ENCODE measurements at places on chromosomes 2 and 18.

DNA sequence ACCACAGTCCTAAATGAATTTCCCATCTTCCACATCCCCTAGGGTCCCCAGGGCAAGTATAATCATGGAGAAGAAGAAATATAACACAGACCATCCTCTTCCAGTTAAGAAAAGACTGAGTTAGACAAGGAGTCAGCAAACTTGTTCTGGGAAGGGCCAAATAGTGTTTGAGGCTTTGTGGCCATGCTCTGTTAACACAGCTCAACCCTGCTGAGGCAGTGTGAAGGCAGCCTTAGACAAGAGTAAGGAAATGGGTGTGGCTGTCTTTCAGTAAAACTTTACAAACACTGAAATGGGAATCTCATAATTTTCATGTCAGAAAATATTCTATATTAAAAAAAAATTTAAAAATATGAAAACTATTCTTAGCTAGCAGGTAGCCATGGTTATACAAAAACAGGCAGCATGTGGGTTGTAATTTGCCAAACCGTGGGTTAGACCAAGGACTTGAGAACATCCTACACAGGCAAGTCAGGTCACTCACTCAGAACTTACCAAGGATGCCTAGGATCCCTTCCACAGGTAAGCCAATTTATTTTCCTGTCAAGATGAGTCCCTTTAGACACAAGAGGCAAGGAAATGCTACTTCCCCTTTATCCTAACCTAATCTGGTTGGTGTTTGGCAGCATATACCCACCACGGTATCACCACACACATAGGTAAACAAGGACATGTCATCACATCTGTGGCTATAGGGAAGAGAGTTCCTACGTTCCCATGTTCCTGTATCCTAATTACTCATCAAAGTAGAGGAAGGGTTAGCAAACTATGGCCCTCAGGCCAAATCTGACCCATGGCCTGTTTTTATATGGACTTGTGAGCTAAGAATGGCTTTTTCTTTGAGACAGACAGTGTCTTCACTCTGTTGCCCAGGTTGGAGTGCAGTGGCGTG lies 31.9 kb downstream of the C2orf74 start:
- DNase-seq, result no peak

- no peak for DNase-seq
Observed at GRCh38 chr2:177359836-177360595, 32.6 kb upstream of the AGPS start.

- no peak for DNase-seq
Observed at GRCh38 chr18:35071819-35072247, 30.6 kb downstream of the MAPRE2 start.

DNA sequence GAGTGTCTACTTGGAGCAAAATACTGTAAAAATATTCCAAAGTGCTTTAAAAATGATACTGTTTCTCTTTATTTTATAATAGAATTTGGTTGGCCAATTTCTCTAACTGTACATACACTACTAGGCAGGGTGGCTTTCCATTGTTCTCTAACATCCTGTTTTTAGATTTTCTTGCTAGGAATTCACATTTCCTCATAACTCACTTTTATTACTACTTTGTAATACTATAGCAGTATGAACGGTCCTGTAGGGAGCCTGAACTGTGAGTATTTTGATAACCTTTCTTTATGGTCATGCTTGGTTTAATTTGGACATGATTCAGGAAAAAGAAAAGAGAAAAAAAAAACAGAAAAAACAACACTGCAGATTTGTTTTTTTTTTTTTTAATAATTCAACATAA lies 37.8 kb downstream of the GCG start:
- DNase-seq, result peak; percentile 76

DNA sequence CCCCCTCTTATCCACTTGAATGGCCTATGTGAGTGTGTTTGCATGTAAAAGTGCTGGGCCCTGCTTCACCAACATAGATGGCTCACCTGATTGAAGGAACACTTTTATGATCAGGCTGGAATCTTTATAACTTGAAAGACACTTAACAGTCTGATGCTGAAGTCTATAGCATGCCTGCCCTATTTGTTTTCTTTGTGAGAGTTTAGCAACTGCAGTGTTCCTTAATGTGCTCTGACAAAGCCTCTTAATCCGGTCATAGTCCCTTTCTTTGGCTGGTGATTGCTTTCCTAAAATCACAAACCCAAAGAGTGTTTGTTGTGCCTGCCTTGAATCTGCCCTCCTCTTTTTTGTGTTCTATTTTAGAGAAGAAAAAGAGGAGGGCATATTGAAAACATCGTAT lies 1382.8 kb upstream of the CELF4 start:
- DNase-seq, result no peak

- no peak for DNase-seq
Observed at GRCh38 chr2:203988500-203989260, 52.1 kb downstream of the ICOS start.

DNA sequence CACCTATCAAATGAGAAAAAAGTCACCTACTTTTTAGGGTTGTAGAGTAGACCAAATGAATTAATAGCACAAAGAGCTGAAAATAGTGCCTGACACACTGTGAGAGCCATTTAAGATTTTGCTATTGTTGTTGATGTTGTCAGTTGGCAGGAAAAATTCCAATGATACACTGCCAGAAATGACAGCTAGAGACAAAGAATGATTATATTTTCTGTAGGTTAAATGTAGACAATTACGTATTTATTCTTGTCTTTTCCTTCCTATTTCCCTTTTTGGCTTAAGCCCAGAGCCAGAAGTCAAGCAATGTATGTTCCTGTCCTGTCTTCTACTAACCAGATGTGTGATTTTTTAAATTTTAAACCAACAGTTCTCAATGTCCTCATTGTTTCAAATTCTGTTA lies 17.2 kb downstream of the NRXN1 start:
- no peak for DNase-seq

DNA sequence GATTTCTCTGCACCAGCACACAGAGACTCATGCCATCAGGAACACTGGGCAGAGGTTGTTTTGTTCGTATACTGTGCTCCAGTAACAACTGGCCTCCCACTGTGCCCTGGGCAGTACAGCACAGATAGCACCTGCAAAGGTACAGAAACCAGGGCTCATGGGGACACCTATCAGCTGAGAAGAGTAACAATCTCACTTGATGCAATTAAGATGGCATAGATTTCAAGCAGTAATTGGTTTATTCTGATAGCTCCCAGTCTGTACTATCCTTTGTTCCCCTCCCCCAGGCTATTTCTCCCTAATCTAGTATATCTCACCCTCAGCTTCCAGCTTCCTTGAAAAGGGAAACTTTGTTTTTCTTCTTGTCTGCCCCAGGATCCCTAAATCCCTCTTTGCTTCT lies 343.9 kb upstream of the MMADHC start:
- no peak for DNase-seq

DNA sequence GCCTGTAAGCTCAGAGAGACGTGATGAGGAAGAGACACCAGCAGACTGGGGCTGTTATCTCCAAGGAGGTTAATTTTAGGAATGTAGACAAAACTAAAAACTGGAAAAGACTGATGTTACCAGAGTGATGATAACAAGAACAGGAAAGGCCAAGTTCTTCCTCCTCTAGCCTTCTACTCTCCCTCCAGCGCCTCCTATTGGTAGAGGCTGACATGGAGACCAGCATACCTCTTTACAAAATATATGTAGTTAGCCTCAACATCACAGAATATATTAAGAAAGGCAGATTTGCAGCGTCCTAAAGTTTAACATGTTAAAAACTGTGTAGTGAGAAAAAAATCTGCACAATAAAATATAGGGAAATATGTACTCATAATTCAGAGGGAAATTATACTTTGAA lies 66.0 kb downstream of the TCF4 start:
- DNase-seq, result no peak

- DNase-seq, result no peak
Observed at GRCh38 chr2:84116143-84116542, 342.9 kb downstream of the SUCLG1 start.

DNA sequence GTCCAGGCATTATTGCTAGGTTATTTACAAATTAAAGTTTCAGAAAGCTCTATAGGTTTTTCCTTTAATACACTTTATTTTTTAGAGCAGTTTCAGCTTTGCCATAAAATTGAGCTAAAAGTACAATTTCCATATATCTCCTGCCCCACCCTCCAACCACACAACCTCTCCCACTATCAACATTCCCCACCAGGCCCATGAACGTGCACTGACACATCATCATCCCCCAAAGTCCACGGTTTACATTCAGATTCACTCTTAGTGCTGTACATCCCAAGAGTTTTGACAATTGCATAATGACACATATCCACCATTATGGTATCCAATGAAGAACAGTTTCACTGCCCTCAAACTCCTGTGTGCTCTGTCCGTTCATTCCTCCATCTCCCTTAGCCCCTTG lies 139.4 kb downstream of the NBAS start:
- no peak for DNase-seq

All from pulmonary artery endothelial cell (primary cell).